ENCODE measurements at places on chromosomes 2 and 18. TPM values are rescaled to one million over a fixed set of nuclear protein-coding genes. Genes with fewer than 3 reads are reported as not detected.

GRCh38 chr18:62327977-62328376 is 2.9 kb downstream of the TNFRSF11A start:
- no peak for DNase-seq

DNA sequence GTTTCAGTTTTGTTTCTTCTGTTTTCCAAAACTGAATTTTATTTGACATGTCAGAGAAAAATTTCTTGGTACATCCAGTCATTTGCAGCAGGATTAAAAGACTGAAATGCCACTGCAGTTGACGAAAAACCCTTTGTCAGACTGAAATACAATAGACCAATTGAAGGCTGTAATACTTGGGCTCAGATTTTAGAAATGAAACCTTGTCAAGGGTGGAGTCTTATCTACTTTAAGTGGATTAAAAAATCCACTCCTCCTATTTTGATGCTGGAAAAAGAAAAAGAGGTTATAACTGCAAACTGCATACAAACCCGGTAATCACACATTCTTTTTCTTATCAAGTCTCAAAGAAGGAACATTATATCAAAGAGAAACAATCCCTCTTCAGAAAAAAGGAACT is 80.2 kb upstream of the NEUROD1 start:
- DNase-seq = no peak

- DNase-seq = no peak
These were observed 50.8 kb upstream of the MYCN start for GRCh38 chr2:15889442-15890123.

DNA sequence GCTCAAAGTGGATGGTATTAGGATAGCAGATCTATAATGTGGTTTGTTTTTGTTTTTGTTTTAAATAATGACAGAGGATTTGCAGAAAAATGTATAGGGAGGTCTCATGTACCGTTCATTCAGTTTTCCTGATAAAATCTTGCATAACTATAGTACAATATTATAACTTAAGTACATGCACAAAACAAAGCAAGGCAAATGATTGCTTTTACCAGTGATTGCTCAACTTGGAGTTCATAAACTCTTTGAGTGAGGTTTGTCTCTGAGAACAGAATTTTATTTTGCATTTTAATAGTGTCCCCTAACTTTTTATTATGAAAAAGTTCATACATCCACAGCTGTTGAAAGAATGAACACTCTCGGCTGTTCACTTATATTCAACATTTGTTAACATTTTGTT is 96.6 kb downstream of the MAP4K4 start:
- no peak for DNase-seq

- no peak for DNase-seq
These were observed 65.1 kb downstream of the TMEM182 start for GRCh38 chr2:102826904-102827303.

- no peak for DNase-seq
These were observed 4.5 kb upstream of the RMDN2 start for GRCh38 chr2:37920570-37920969.

DNA sequence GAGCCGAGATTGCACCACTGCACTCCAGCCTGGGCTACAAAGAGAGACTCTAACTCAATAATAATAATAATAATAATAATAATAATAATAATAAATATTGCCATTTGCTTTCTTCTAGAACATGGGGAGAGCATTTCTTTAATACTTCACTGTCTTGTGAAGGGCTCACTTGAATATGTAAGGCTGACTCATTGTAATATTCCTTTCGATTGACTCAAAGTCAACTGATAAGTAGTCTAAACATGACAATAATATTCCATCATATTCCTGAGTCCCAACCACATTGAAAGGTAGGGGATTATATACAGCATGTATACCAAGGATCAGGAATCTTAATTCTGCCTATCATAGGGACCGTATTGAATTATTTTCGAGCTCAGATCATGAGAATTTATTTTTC is 949.2 kb downstream of the DSC3 start:
- no peak for DNase-seq

The RAB31 gene
- total RNA-seq = not detected

The ATOH8 gene
- not detected for total RNA-seq

The LOXHD1 gene
- total RNA-seq = not detected

The CROCC2 gene
- total RNA-seq = not detected
